Cortex of kidney (tissue), 1 donor: ENCODE measurements at places on chromosomes 1 and 21.

DNA sequence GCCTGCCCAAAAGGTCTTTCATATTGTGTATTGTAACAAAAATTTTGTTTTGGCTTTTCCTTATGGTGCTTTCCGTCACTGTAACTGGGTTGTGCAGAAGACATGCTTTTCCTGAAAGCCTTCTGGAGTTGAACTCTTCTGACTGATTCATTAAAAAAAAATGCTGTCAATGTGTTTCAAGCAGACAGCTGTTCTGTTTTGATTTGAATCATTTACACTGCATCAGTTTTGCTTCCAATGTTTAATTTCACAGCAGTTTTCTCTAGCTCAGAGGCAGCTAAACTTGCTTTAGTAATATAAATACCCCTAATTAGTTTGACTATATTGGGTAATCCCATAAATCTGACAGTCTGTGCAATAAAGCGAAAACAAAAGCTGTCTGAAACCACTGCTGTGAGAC is 7.9 kb downstream of the UTP11 start:
- DNase-seq, result no peak

DNA sequence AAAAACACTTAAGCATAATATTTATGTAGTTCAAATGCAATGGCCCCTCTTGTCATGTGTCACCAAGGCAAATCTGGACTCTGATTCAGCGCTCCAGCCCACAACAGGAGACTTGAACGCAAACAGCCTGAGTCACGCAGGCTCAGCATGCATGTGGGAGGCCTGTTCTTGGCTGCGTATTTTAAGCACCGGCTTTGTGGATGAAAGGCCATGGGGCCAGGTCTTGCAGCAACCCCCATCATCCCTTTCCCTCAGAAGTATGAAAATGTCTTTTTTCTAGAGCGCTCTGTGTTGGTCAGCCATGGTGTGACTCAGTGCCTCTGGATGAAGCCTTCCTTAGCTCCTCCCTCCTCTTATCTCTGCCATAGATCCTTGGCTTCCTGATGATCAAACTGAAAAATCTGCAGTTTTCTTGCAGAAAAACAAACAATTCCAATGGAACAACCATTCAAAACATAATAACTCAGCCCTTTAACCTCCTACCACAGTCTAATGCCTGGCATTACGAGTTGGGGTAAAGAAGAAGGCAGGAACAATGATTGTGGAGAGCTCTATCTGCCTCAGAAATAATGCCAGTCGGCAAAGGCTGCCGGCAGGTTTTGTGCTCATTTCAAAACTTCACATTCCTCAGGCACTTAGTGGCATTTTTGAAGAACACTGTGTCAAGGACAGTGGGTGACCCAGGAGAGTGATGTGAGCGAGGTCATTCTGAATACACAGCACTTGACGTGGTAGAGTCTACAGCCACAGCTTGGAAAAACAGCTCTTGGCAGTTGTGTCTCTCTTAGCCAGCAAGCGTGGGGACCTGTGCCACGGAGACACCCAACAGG is 167.5 kb downstream of the CLIC6 start:
- DNase-seq, result no peak

- no peak for DNase-seq
Observed at GRCh38 chr1:244822878-244823277, 12.6 kb upstream of the COX20 start.

GRCh38 chr1:78102082-78102481 is 56.3 kb downstream of the GIPC2 start:
- DNase-seq, result no peak

GRCh38 chr21:45554477-45555175 is 12.4 kb upstream of the SLC19A1 start:
- DNase-seq, result no peak

GRCh38 chr1:5225707-5226704 is 571.6 kb downstream of the AJAP1 start:
- DNase-seq, result no peak

GRCh38 chr1:10961300-10961833 is 51.1 kb upstream of the TARDBP start:
- no peak for DNase-seq

DNA sequence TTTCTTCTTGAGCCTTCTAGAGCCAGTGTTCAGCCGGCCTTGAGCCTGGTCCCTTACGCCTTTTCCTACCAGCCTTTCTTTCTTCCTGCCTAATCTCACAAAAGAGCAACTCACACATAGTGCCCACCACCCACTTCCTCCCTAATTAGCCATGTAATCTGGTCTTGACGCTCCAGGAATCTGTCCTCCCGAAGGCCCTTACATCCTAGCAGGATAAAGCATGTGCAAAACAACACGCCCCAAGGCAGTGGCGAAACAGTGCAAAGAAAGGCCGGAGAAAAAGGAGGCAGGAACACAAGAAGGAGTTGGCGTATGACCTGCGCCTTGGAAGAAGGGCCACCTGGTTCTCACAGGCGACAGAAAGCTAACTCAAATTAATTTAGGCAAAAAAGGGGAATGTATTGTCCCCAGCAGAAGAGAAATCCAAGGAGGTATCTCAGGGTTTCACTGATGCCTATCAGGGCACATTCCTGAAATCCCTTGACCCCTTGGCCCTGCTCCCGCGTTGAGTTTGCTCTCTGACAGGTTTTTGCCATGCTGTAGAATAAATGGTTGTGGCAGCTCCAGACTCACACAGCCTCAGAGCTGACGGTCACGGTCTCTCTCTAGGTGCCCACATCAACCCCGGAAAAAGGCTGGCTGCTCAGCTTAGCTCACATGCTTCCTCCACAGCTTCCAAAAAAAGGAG is 79.0 kb downstream of the ZNF281 start:
- DNase-seq, result no peak

- DNase-seq, result no peak
Observed at GRCh38 chr1:218823291-218823900, 350.3 kb upstream of the LYPLAL1 start.
